A673 (cell line): ENCODE measurements at places on chromosomes 7 and 10. TPM values are rescaled to one million over a fixed set of nuclear protein-coding genes. Genes with fewer than 3 reads are reported as not detected.

- H3K36me3 ChIP-seq = no peaks in the 10 kb centered on the region
- no peaks in the 10 kb centered on the region for H3K27me3 ChIP-seq
- no peak overlapping the region for H3K4me3 ChIP-seq
- no peaks in the 10 kb centered on the region for H3K4me1 ChIP-seq
Observed at GRCh38 chr7:95317546-95317945, 6.8 kb downstream of the PON1 start.

The VIPR2 gene
- total RNA-seq = not detected in 2 replicates

- H3K4me1 ChIP-seq = no peaks in the 10 kb centered on the region
- H3K27ac ChIP-seq = no peak overlapping the region
- peak; percentile 7 for DNase-seq
- H3K36me3 ChIP-seq = no peaks in the 10 kb centered on the region
- H3K4me3 ChIP-seq = no peak overlapping the region
Observed at GRCh38 chr10:36038316-36038955, 396.3 kb upstream of the FZD8 start.

GRCh38 chr7:158279539-158280447 is 307.8 kb downstream of the PTPRN2 start:
- no peak overlapping the region for H3K27ac ChIP-seq
- H3K4me1 ChIP-seq = no peaks in the 10 kb centered on the region
- H3K36me3 ChIP-seq = no peaks in the 10 kb centered on the region
- H3K4me3 ChIP-seq = no peak overlapping the region
- H3K27me3 ChIP-seq = peaks cover 2% of the 10 kb centered on the region
